ENCODE measurements at places on chromosomes 4 and X.

GRCh38 chr4:2365054-2365912 is 53.2 kb downstream of the ZFYVE28 start:
- DNase-seq: no peak

DNA sequence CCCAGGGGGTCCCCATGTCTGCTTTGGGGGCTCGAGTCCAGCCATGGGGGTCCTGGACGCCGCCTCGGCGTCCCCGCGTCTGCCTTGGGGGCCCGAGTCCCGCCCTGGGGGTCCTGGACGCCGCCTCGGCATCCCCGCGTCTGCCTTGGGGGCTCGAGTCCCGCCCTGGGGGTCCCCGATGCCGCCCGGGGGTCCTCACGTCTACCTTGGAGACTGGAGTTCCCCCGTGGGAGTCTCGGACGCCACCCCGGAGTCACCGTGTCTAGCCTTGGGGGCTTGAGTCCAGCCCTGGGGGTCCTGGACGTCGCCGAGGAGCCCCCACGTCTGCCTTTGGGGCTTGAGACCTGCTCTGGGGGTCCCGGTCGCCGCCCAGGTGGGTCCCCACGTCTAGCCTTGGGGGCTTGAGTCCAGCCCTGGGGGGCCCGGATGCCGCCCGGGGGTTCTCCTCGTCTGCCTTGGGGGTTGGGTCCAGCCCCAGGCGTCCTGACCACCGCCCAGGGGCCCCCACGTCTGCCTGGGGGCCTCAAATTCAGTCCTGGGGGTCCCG is 1.1 kb upstream of the GTPBP6 start:
- DNase-seq: no peak

DNA sequence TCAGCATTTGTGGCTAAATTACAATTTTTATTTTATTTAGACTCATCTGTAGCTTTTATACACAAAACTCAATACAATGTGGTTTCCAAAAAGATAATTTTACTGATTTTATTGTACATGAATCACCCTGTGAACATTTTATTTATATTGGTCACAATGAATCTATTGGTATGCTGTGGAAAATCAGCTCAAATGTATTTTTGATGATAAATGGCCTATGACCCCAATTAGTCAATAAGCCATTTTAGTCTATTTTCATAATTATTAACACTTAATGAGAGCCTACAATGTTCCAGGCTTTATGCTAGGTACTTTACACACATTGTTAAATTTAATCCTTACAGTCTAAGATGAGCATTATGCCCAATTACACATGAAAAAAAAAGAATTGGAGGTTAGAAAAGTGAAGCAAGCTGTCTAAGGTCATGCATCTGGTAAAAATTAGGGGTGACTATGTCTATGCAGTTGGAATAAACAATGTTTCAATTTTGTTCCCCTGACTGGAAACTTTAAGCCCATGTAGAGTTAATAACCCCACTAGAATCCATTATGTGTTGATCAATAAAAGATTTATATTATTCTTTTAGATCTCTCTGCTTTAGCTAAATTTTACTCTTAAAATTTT is 344.7 kb downstream of the PABPC4L start:
- DNase-seq: no peak

DNA sequence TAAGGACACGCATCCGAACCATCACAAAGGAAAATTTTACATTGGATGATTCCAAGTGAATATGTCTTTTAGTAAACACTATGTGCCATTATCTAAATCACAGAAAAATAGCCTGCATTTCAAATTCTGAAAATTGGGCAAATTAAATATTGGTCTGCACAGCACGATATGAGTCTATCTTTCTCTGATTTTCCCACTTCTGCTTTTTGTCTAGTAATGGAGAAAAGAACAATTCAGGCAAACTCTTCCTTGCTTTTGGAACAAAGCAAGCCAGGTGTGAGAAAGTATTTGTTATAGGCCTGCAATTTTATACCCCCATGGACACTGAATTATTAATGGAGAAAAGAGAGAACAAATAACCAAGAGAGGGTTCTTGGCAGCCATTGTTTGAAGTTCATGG is 97.8 kb downstream of the ZNF827 start:
- DNase-seq: no peak

DNA sequence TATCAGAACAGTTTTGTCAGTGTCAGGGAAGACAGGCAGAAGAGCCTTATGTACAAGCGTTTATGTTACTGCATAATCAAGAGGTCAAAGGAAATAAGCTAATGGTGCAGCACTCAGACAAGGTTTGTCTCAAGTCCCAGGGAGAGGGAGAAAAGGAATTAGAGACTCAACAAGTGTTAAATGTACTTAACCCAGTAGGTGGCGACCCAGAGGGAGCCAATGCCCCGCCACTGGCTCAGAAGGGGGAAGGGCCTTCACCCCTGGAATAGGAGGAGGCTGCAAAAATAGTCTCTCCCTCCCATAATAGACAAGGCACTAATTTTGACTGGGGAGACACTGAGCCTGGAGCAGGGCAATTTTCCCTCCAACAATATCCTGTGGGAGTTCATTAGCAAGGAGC is 14.1 kb upstream of the PAPSS1 start:
- DNase-seq: no peak

- DNase-seq: no peak
Measured at GRCh38 chr4:174096456-174096855, 187.0 kb downstream of the FBXO8 start.

- no peak for DNase-seq
Measured at GRCh38 chr4:30537456-30537855, 182.7 kb upstream of the PCDH7 start.

GRCh38 chrX:132757066-132757623 is 201.3 kb downstream of the HS6ST2 start:
- DNase-seq: no peak

DNA sequence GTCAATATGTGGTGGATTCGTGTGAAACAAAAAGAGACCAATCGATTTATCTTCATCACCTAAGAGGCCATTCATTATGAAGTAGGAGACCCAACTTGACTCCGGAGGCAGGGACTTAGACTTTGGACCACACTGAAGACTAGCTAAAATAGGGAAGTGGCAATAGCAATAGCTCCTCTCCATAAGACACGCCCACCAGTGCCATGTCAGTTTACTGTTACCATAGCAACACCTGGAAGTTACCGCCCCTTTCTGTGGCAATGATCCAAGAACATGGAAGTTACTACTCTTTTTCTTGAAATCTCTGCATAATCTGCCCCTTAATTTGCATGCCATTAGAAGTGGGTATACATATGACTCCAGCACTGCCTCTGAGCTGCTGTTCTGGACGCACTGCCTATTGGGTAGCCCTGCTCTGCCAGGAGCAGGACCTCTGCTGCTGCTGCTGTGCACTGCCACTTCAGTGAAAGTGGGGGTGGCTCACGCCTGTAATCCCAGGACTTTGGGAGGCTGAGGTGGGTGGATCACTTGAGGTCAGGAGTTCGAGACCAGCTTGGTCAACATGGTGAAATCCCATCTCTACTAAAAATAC is 163.2 kb downstream of the PRKX start:
- peak; percentile 19 for DNase-seq

DNA sequence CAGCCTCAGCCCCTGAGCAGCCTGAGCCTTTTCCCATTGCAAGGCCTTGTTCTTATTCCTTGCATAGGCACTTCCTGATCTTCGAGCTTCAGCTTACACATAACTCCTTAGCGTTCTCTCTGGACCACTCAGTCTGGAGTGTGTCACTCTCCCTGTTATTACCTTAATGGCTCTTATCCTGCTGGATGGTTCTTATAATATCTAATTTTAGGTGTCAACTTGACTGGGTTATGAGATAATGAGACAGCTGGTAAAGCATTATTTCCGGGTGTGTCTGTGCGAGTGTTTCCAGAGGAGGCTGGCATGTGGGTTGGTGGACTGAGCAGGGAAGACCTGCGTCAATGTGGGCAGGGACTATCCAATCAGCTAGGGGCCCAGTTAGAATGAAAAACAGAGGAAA is 75.7 kb downstream of the HAUS3 start:
- DNase-seq: no peak

GRCh38 chr4:2126309-2127043 is 67.3 kb downstream of the NAT8L start:
- DNase-seq: no peak

GRCh38 chr4:25070545-25070944 is 39.8 kb upstream of the LGI2 start:
- DNase-seq: no peak

DNA sequence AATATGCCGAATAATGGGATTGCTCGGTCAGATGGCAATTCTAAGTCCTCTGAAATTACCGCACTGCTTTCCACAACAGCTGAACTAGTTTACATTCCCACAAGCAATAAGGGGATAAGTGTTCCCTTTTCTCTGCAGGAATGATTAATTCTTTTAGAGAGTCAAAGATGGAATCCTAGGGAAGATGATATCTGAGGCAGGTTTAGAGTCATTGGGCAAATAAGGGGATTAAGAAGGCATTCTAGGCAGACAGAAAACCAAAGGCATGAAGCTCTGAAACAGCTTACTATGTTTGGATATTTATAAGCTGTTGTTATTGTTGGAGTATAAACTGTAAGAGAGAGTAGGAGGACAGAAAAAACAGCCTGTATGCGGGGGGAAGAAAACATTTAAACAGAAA is 85.7 kb downstream of the TET2 start:
- no peak for DNase-seq

- DNase-seq: peak; percentile 80
Measured at GRCh38 chr4:153127760-153128494, 76.3 kb upstream of the TRIM2 start.

DNA sequence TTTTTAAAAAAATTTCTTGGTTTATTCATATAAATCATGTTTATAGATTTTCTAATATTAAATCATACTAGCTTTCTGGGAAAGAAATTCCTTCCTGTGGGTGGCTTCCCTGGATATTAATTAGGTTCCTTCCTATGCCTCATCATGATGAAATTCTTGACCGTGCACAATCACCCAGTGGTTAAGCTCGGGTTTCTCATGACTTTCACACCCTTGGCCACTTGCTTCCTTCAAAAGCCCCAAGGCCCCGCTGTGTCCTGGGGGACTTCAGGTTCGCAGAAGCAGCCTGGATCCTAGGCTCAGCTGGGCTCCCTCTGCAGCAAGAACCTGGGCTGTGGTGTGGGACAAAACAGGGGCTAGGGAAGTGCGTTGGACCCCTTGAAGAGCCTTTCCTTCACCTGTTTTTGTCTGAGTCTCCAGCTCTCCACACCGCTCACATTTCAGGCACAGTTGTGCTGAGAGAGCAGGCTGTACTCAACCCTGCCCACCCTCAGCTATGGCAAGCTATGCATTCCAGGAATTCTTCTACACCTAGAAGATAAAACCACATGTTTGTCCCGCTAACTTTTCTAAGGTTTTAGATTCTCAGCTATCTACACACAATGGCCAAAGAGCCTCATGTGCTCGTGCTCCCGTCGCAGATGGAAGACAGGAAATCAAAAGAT is 48.9 kb upstream of the TMSB15B start:
- DNase-seq: no peak

- peak; percentile 93 for DNase-seq
Measured at GRCh38 chrX:39969099-39969818, 128.5 kb downstream of the BCOR start.

GRCh38 chr4:98446499-98447375 is 185.6 kb downstream of the RAP1GDS1 start:
- DNase-seq: no peak

- DNase-seq: no peak
Measured at GRCh38 chr4:184706453-184706852, 27.4 kb downstream of the CENPU start.

DNA sequence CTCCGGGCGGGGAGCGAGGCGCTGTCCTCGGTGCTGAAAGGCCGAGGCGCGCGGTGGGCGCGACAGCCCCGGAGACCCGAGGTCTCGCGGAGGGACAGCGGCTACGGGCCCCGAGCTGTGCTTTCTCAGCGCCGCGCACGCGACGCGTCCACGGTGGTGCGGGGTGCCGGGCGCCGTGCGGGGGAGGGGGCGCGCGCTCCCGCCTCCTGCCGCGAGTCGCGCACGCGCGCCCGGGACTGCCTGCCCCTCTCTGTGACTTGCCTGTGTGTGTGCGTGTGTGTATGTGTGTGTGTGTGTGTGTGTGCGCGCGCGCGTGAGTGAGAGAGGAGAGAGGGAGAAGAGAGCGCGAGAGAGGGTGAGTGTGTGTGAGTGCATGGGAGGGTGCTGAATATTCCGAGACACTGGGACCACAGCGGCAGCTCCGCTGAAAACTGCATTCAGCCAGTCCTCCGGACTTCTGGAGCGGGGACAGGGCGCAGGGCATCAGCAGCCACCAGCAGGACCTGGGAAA is at the start of gene GRIA2:
Gene GRIA2, plus strand, starts transcription at position 358 of the 511 bp plus-strand sequence. CDS start 315 bp downstream, outside the sequence.
- peak; percentile 72 for DNase-seq

DNA sequence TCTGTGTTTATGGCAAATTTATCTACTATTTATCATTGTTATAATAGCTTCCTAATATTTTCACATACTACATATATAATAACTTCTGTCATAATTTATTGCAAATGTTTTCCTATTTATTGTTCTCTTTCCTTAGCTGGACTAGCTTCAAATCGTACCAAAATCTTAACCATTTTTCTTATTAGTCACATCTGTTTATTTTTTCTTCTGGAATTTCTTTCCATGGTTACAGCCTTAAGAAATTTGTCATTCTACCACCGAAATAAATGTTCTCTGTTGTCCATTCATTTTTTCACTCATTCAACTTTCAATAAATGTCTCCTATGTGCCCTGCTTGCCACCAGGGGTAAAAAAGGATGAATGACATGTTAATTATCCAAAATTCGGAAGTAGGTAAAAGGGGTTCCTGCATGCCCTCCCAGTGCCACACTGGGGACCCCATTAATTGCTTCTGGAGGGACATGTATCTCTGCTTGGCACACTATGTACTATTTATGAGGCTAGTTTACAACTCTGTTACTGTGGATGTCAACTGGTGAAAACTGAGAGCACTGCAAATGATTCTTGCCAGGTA is 182.1 kb downstream of the SH3KBP1 start:
- DNase-seq: no peak

DNA sequence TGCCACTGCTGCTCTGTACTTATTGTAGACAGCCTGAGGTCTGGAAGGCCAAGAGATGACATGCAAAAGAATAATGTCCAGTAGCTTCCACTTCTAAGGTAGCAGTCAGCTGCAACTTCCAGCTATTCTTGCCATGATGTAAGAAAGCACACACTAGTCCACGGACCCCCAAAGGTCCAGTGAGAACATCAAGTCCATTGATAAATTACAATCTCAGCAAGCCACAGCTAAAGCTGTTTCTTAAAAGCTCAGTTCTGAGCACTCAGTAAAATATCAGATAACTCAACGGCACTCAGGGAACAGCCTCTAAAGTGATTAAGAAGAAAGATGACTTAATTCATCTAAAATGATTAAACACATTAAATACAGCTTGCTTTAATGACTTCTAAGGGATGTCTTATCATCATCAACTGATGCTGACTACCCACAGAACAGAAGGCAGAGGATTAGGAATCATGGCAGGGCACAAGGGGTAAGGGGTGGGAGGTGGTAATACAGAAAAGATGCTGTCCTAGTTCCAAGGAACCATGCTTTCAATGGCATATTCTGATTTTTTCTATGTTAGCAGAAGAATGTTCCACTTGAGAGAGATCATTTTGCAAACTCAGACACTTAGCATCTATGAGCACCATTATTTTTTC is 99.1 kb upstream of the CBR4 start:
- no peak for DNase-seq

DNA sequence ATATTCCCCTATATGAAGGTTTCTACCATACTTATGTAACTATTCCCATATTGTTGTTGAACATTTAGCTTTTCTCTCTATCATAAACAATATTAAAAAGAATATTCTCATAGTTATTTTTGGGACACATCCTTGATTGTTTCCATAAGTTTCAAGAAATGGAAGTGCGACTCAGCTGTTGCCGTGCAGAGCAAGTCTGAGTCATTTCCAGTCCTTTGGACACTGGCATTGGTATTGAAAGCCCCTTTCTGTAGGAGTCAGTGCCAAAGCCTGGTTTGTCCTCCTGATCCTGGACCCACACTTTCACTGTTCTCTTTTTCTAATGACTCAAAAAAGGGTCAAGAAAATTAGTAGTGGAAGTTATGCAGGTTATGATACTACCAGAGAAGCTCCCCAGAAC is 108.3 kb upstream of the DIAPH2 start:
- no peak for DNase-seq
